Activated naive CD4-positive, alpha-beta T cell (primary cell): ENCODE measurements at places on chromosomes 12 and 14.

GRCh38 chr14:105072381-105072861, 7.2 kb upstream of the GPR132 start:
- DNase-seq, result no peak

- peak; percentile 8 for DNase-seq
Measured at GRCh38 chr14:89773644-89774316, 180.8 kb downstream of the EFCAB11 start.

- no peak for DNase-seq
Measured at GRCh38 chr12:123971449-123971769, 1.2 kb downstream of the CCDC92 start.

DNA sequence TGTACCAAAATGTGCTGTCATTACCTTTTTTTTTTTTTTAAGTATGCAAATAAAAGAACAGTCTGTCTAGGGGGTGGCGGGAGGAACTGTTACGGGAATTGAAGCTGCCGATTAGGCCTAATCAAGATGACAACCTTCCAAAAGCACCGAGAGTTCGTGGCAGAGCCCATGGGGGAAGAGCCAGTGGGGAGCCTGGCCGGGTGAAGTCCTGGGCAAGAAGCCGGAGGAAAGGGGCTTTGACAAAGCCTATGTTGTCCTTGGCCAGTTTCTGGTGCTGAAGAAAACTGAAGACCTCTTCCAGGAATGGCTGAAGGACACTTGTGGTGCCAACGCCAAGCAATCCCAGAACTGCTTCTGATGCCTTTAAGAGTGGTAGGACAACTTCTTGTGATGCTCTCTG, 42.6 kb downstream of the ACTN1 start:
- no peak for DNase-seq

- DNase-seq, result no peak
Measured at GRCh38 chr12:121167232-121167820, 34.6 kb downstream of the P2RX7 start.

DNA sequence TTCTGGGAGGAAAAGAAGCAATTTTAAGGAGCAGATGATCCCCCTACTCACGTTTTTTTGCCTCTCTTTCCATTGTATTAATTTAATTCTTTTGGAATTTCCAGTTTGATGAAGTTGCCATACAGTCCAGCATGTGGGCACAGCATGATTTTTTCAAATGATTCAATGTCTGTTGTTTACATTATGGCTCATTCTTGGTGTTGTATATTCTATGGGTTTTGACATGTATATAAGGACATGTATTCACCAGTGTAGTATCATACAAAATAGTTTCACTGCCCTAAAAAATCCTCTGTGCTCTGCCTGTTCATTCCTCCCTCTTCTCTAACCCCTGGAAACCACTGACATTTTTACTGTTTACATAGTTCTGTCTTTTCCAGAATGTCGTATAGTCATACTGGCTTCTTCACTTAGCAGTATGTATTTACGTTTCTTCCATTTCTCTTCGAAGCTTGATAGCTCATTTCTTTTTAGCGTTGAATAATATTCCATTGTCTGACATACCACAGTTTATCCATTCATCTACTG, 13.3 kb upstream of the KLHDC2 start:
- DNase-seq, result no peak

- DNase-seq, result no peak
Measured at GRCh38 chr12:114689075-114689994, 5.4 kb upstream of the TBX3 start.

GRCh38 chr12:68001486-68002466, 12.5 kb downstream of the IFNG-AS1 start:
- DNase-seq, result no peak

DNA sequence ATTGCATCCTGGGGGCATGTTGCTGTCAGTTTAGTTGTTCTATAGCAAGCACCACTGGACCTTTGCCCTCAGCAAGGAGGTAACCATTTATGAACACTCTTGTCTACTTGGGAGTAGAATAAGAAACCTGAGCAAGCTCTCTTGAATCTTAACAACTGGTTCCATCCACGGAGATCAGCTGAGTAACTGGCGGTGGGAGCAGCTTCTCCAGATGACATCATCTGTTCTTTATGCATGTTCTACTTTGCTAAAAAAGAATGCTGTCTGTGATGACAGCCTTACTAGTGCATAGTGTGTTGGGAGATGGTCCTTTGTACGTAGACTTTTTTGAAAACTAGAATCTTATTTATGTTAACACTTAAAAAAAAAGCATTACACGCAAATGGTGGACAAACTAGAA, 17.7 kb downstream of the SLC4A8 start:
- DNase-seq, result no peak

DNA sequence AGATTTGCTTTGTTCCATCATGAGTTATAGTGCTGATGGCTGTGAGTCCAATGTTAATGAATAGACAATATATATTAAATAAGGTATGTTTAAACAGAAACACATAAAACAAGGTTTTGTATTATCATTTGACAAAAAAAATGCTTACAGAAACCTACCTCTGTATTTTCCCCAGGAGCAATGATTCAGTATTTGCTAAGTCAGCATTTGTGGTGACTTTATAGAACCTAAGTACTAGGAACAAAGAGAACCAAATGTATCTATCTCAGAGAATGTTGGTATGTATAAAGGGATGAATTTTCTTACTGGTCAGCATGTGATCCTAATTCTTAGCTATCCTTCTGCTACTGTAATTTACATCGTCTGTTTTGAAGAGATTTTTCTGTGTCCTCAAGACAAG, 421.5 kb upstream of the SEL1L start:
- DNase-seq, result no peak

GRCh38 chr12:126160912-126161311, 1095.7 kb downstream of the AACS start:
- DNase-seq, result no peak

- DNase-seq, result no peak
Measured at GRCh38 chr12:116759783-116760621, 21.9 kb downstream of the RNFT2 start.

DNA sequence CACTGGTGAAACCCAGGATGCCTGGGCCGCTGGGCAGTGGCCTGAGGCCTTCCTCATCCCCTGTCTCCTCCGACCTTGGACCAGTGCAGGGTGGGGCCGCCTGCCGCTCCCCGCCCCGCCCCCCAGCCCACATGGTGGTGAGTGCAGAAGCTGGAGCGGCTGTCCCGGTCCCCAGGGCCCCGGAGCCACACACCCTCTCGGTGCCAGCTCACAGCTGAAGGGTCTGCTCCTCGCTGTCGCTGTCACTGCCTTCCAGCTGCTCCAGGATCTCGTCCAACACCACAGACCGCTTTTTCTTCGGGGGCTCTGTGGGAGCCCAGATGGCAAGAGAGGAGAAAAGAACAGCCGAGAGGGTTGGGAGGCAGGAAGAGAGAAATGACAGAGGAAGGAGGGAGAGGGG, 143.1 kb downstream of the RBM19 start:
- DNase-seq, result no peak

GRCh38 chr14:21913759-21914158, 240.1 kb upstream of the OR4E1 start:
- DNase-seq, result peak; percentile 21

DNA sequence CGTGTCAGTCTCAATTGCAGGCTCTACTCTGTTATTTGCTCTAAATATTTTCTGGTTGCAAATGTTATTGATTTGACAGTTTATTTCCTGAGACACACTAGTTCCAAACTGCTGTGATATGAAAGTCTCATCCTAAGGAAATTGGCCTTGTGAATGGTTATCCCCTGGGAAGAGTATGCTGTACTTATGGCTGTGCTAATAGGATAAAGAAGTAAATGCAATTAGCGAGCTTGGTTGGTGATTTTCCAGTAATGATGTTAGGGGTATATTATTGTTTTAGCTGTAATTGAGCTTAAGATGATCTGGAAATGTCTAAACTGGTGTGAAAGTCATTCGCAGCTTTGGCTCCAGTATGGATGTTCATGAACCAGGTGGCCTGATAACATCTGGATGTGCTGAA, 197.9 kb downstream of the SUDS3 start:
- no peak for DNase-seq
